ENCODE measurements at places on chromosomes 1 and 21.

- no peaks in the 10 kb centered on the region for H3K36me3 ChIP-seq
- no peaks in the 10 kb centered on the region for H3K4me1 ChIP-seq
- no peak for DNase-seq
- H3K4me3 ChIP-seq: no peak overlapping the region
- no peak overlapping the region for H3K27ac ChIP-seq
Measured at GRCh38 chr1:9004031-9004699, 22.1 kb downstream of the SLC2A7 start.

DNA sequence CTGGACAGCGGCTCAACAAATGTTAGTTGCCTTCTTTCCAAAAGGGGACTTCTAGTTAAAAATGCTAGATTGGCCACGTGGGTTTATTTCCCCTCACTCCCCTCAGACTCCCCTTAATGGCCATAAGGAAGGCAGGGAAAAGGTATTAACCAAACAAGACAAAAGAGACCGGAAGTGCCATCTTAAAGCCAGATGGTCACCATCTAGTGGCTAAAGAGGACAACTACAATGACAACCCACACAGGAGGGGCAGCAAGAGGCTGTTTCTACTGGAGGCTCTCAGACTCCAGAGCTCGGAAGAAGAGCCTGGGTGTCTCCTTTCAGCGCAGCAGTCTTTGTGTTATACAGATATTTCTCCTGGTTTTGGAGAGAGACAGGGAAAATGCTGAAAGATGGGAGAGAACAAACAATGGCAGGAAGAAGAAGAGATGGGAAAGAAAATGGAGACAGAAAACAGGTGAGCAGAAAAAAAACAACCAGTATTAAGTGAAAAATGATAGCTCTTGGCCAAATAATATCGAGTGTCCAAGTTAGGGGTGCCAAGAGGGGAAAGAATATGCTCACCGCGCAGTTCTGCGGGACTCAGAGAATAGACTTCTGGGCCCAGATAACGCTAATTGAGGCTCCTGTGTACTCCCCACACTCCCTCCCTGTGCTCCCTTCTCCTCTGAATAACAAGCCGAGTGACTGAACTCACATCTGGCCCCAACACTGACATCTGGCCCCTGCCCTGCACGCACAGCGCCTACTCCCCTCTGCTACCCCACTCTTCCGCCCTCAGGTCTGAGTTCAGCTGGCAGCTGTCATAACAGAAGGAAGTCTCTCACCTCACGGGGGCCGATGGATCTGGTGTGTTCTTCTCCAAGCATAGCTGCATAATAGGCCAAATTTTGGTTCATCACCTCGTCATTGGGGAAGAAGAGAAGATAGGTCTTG, 9.6 kb downstream of the P3H1 start:
- no peaks in the 10 kb centered on the region for H3K27me3 ChIP-seq
- no peaks in the 10 kb centered on the region for H3K4me1 ChIP-seq
- no peaks in the 10 kb centered on the region for H3K36me3 ChIP-seq
- H3K4me3 ChIP-seq: no peak overlapping the region

DNA sequence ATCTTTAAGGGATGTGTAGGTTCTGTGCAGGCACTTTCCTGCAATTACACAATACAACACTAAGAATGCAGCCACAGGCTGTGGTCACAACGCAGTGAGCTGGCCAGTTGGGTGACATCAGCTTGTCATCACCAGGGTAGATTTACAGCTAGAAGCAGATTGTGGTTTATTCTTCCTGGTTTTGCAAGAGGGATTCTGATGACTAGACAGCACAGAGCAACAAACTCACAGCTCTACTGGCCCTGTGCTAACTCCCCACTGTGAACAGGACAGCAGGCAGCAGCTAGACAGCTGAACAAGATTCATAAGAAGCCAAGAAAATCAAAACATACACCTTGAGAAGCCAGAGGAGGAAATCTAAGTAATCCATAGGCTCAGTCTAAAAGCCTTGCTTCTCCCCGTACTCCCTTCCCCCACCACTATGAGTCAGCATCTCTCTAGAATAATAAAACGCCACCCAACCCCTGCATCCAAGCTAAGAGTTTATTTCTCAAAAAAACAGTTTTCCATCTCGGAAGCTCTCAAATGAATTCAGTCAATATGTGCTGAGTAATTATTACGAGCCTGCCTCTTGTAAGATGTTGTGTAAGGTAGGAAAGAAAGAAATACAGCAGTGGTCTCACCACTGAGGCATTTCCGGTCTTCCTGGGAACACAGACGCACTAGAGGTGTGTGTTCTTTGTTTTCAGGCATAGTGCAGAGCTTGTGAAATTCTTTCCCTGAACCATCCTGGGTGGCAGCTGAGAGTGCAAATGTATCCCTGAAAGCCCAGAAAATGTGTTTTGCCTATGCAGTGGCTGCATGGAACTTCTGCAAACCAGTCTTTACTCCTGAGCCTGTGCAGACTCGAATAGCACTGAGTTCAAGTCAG, 162.8 kb downstream of the NTPCR start:
- no peaks in the 10 kb centered on the region for H3K36me3 ChIP-seq
- H3K4me3 ChIP-seq: no peak overlapping the region
- DNase-seq: peak; percentile 83
- no peaks in the 10 kb centered on the region for H3K27me3 ChIP-seq
- no peaks in the 10 kb centered on the region for H3K4me1 ChIP-seq
- H3K27ac ChIP-seq: peak overlapping the region; percentile 51

- H3K27me3 ChIP-seq: no peaks in the 10 kb centered on the region
- H3K27ac ChIP-seq: no peak overlapping the region
- no peak overlapping the region for H3K4me3 ChIP-seq
- no peaks in the 10 kb centered on the region for H3K36me3 ChIP-seq
- H3K4me1 ChIP-seq: no peaks in the 10 kb centered on the region
- DNase-seq: no peak
Measured at GRCh38 chr1:109433322-109433721, 7.1 kb upstream of the PSMA5 start.

- no peak overlapping the region for H3K27ac ChIP-seq
- H3K4me3 ChIP-seq: no peak overlapping the region
- no peaks in the 10 kb centered on the region for H3K4me1 ChIP-seq
- no peaks in the 10 kb centered on the region for H3K27me3 ChIP-seq
Measured at GRCh38 chr1:2495546-2495945, 19.5 kb downstream of the PLCH2 start.

DNA sequence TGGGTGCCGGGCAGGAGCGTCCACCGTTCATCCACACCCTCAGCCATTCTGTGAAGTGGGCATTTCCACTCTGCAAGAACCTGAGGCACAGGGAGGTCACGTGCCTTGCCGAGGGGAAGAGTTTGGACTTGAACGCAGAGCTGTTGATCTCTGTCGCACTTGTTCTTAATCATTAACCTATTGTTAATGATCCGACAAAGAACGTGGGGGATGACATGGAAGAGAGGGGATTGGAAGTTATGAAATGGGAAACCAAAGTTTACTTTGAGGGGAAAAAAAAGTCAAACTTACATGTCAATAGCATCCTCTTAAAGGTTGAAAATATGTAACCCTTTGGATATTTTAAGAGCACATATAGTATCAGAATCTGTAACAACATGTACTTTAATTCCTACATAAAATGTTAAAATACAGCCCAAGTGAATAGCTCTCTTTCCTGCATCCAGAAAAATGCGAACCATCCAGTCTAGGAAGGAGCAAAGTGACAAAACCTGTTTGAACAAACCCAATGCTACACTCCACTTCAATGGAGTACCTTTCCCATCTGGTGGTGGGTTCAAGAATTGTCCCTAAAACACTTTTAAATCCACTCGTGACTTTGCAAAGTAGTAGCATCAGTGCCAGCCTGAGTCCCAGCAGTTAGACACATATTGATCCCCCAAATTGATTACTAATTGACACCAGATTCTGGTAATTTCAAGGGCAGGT, 75.5 kb downstream of the SETD4 start:
- no peak overlapping the region for H3K27ac ChIP-seq
- H3K4me3 ChIP-seq: no peak overlapping the region
- H3K36me3 ChIP-seq: no peaks in the 10 kb centered on the region
- no peak for DNase-seq
- H3K4me1 ChIP-seq: no peaks in the 10 kb centered on the region
- H3K27me3 ChIP-seq: no peaks in the 10 kb centered on the region

GRCh38 chr1:96522927-96523326, 198.7 kb upstream of the PTBP2 start:
- H3K4me1 ChIP-seq: no peaks in the 10 kb centered on the region
- H3K36me3 ChIP-seq: no peaks in the 10 kb centered on the region
- no peak overlapping the region for H3K4me3 ChIP-seq
- no peaks in the 10 kb centered on the region for H3K27me3 ChIP-seq
- DNase-seq: no peak

GRCh38 chr1:145708063-145708462, 895 bp upstream of the PDZK1 start:
- no peaks in the 10 kb centered on the region for H3K4me1 ChIP-seq
- no peaks in the 10 kb centered on the region for H3K36me3 ChIP-seq
- no peak overlapping the region for H3K27ac ChIP-seq
- no peak for DNase-seq
- no peak overlapping the region for H3K4me3 ChIP-seq

DNA sequence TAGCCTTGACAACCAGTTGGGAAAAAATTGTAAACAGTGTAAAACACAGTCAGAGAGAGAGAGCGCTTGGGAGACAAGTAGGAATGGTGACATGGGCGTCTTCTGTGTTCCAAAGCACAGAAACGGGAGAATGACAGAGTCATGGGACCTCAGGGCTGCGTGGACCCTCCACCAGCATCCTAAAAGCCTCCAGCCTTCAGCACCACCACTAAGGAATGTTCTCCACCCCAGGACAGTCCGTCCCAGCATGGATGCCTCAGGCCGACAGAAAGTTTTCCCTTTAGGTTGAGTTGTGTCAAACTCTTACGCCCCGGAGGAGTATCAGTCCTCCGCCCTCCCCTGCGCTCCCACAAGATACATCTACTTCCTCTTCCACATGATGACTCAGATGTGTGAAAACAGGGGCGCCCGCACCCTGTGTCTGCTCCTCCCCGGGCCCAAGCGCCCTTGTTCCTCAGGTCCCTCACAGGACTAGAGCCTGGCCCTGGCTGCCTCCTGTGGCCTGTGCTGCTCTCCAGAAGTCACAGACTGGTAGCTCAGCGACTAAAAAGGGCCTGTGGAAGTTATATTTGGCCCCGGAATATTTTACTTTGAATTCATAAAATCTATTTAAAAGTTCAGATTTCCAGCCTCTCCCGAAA, 63.9 kb upstream of the EFHD2 start:
- no peak overlapping the region for H3K27ac ChIP-seq
- no peaks in the 10 kb centered on the region for H3K4me1 ChIP-seq
- H3K27me3 ChIP-seq: no peaks in the 10 kb centered on the region
- no peaks in the 10 kb centered on the region for H3K36me3 ChIP-seq

Measured in uterus (tissue), 4 donors.